ENCODE measurements at places on chromosomes 4 and X.

DNA sequence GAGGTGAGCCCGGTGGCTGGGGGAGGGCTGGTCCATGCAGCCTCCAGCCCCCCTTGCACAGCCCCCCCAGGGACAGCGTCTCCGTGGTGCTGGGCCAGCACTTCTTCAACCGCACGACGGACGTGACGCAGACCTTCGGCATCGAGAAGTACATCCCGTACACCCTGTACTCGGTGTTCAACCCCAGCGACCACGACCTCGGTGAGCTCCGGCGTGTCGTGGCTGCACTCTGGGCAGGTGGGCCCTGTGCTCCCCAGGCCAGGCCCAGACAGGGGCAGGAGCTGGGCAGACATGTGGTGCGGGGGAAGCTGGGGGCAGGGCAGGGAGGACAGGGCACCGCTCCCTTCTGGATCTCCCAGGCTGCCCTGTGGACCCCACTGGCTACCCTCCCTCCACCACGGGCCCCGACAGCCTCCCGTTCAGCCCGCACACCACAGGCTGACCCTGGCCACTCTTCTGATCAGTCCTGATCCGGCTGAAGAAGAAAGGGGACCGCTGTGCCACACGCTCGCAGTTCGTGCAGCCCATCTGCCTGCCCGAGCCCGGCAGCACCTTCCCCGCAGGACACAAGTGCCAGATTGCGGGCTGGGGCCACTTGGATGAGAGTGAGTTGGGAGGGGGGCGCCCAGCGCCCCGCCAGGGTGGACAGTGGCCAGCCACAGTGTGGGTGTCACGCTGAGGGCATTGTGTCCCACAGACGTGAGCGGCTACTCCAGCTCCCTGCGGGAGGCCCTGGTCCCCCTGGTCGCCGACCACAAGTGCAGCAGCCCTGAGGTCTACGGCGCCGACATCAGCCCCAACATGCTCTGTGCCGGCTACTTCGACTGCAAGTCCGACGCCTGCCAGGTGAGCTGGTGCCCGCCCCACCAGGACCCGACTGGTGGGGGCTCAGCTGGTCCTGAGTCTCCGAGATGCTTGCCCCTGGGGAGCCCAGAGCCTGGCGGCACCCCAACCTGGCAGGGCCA, 5.9 kb downstream of the HGFAC start:
- DNase-seq = no peak

GRCh38 chr4:70760662-70761061, 38.9 kb downstream of the RUFY3 start:
- no peak for DNase-seq

DNA sequence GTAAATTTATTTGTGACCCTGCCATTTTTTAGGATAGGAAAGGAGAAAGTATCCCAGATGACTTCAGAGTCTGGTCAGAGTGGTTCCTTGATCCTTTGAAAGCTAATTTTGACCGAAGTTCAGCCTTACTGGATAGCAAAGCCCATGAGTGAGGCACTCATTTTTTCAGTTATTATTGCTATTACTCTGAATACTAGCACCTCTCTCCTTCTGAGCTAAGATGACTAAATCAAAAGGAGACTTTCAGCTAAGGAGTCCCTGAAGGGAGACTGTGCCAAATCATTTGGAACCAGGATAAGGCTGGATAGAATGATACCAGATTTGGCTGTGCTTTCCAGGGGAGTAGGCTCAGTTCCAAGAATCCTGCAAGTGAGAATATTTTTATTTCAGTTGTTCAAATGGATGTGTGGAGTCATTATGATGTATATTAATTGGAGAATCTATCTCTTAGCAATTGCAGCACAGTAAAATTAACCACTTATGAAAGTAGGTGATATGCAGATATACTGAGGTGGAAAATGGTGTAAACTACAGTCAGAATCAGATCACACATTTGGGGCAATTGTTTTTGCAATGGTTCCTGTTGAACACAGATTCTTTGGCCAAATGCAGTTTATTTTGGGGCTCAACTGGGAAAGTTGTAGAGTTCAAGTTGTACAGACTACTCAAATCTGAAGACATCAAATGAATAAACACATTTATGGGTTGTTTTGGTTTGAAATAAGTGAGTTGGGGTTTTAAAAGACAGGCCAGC, 1.2 kb downstream of the P2RY10 start:
- DNase-seq = no peak

- DNase-seq = no peak
Measured at GRCh38 chrX:141180851-141181250, 3.9 kb upstream of the LDOC1 start.

DNA sequence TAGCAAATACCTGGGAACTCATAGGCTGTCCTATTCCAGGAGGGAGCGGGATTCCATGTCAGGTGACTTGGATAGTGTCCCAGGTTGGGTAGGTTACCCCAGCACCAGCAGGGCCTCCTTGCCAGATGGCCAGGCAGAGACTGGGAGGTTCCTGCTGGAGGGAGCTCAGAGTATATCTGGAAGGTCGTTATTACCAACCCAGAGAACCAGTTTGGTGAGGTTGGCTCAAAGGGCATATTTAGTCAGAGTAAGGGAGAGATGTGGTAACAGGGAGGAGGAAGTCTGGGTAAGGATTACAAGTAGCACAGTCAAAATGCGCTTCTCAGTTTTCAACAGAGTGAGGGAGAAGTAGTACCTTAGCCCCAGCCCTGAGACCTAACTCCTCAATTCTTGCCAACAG, 53.3 kb upstream of the LNX1 start:
- DNase-seq = peak; percentile 84

DNA sequence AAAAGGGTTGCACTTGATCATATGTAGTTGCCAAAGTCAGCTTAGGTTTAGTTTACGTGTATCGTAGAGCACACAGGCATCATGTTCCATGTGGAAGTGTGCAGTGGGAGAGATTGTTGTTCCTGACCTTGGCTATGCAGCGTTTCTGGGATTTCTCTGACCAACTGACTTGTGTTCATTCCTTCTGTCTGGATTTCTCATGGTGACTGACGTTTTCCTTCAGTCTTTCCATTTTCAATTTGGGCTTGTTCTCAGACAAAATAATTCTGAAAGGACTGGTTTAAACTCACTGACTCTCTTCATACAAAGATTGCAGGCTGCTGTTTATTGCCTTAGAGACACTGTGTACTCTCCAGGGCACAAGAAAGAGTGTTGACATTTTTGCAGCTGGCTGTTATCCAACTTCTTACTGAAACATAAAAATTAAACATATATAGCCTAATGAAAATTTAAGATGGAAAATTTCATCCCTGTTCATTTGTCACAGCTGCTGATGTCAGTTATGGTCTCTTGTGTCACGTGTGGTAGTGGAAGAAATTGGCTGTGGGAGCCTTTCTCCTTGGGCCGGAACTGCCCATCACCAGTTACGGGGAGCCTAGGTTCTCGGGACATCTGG, 95.4 kb downstream of the TNIP2 start:
- no peak for DNase-seq

DNA sequence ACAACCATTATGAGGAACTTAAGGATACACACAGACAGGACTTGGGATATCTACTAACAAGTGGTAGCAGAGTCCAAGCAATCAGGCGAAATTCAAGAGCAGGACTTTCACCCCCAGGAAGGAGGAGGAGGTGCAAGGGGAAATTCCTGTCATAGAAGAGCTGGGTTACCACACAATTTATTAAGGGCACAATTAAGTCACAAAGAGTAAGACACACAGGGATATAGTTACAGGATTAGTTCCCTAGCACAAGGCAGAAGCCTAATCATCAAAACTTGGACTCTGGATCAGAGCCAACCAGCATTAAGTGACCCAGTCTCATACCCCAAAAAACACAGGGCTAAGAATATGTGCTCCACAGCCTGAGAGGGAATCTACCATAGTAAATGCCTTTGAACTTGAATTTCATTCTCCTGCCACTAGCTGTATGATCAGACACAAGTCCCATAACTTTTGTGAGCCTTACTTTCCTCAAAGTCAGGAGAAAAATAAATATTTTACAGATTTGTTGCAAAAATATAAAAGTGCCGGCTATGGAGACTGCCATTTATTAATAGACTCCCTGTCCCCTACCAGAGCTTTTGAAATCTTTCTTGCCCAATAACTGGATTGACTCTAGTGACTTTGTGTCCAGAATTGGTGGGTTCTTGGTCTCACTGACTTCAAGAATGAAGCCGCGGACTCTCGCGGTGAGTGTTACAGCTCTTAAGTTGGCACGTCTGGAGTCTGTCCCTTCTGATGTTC, 87.0 kb downstream of the SYNPO2 start:
- no peak for DNase-seq

GRCh38 chr4:14095831-14096230, 468.3 kb upstream of the BOD1L1 start:
- no peak for DNase-seq

DNA sequence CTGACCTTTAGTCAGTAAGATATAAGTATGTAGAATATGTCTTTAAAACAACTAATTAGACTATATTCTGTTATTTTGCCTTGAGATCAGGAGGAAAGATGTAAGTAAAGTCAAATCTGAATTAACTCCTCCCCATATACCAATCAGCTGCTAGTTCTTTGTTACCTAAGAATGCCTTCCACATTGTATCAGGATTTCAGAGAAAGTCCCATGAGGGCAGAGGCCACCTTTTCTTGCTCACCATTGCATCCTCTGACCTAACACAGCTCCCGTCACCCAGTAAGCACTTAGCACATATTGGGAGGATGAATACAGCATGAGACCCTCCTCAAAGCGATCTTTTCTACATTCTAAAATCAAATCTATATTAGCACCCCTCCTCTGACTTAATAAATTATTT, 87.0 kb downstream of the COL25A1 start:
- DNase-seq = no peak

- no peak for DNase-seq
Measured at GRCh38 chrX:97747346-97747745, 863.6 kb downstream of the RPA4 start.

DNA sequence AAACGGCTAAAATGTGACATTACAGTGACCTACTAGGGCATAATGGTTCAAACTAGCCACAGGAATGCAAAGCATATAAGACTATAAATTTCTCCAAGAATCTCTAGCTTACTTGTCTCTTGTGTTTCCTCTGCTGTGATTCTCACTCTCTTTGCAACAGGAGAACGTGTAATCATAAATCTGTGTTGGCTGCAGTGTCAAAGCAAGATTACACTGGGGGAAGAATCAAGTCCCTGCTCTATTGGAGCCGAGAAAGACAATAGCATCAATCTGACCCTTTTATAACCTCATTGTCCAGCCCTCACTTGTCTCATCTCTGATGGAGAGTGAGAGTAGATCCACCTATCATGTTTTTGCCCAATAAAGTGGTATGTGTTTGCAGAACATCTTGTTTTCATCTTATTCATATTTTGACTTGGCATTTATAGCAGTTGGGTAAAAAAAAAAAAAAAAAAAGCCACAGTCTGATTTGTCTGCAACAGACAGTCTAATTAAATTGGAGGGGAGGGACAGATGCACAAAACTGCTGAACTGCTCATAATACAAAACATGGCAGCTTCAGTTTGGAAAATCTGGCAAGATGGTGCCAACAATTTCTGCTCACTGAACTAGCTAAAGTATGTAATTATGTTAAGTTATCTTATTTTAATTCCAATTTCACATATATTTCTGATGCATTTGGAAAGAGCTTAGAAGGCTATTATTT, 165.0 kb upstream of the GABRA2 start:
- no peak for DNase-seq

DNA sequence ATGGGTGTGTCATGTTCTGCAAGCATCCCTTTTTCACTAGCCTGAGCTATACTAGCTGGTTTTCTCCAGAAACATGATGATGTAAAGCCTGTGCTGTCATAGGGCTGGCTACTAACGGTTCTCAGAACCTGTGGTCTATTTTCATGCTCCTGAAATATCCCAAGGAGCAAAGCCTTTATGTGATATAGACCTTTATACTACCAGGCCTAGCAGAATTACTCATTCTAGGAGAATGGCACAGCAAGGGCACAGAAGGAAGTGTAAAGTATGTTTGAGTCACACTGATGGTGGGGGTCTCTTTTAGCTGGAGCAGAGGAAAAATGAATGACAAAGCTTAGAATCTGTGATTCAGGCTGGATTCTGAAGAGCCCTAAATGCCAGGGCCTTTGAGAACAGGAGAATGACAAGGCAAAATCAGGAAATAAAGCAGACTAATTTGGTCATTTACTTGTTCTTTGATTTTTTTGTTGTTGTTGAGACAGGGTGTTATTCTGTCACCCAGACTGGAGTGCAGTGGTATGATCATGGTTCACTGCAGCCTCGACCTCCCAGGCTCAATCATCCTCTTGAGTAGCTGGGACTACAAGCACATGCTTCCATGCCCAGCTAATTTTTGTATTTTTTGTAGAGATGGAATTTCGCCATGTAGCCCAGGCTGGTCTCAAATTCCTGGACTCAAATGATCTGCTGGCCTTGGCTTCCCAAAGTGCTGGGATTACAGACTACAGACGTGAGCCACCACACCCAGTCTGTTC, 11.8 kb downstream of the TCEAL1 start:
- DNase-seq = no peak

DNA sequence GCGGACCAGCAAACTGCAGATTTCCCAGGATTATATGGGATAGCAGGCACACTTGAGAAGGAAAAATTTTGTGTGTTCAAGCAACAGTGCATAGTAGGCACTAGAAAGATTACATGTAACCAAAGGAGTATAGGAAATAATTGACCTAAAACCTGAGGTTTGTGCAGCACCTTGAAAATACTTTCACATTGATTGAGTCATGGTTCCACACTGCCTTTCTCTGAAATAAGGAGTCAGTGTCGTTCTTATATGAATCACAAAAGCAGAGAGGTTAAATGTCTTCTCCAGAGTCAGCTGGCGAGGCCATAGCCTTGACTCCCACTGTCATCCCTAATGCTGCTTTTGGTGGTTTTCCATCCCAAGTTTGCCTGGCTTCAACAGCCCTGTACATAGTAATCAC, 138.9 kb downstream of the SOWAHB start:
- no peak for DNase-seq

DNA sequence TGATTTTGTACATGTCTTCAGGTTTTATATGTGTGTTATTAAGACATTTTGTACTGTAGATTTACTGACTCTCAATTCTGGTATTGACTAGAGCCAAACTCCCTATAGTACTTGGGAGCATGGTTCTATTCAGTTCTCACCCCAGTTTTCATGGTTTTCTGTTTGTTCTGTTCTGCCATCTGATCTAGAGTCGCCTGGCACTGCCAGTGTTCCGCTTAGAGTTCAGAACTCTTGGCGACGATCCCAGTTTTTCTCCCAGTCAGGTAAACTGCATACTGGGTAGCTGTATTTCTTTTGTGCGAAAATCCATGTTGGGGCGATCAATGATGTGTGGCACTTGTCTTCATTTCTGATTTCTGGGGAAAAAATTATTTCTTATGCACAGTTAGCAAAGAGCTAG, 78.0 kb downstream of the PHOX2B start:
- DNase-seq = peak; percentile 35

DNA sequence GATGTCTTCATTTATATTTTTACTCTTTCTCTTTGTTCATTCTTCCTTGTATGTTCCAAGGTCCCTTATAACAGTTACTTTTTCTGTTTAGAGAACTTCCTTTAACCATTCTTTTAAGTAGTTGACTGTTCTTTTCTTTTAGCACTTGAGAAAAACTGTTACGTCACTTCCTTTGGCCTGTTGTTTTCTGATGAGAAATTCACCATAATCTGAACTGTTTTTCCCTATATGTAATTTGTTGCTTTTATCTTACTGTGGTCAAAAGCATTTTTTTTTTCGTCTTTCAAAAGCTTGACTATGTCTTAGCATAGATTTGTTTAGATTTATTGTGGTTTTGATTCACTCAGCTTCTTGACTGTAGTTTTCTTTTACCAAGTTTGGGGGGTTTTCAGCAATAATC, 1660.3 kb upstream of the PCDH10 start:
- no peak for DNase-seq

GRCh38 chrX:94942603-94943002, 1268.6 kb downstream of the FAM133A start:
- DNase-seq = no peak
